ENCODE measurements at places on chromosomes 1 and 21.

DNA sequence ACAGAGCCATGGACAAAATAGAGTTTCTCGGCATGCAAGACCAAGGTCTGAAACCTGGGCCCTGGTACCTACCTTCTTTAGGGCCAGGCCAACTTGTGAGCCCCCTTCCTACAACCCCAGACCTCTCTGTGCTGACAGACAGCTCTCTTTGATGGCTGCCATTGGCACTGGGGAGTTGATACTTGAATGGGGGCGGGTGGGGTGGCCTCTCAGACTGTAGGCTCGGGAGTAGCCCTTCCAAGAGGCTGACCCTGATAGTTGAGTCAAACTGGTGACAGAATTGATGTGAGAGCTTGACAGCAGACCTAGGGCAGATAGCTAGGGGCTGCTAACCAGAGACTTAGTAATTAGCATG, 44.7 kb upstream of the PSEN2 start:
- no peak for DNase-seq

DNA sequence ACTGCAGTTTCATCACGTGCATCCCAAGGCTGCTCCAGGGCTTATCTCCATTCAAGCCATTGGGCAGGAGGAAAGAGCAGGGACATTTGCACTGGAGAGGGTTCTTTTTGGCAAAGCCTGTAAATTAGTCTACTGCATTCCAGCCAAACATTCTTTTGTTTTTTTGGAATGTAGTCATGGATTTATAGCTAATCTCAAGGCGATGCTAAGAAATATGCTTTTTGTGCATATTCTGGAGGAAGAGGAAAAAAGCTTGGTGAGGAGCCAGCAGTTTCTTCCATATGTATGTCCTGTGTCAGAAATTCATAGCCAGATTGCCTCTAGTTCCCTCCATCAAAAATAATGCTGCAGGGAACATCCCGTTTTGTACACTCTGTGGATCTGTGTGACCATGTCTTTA, 221.4 kb downstream of the BACH1 start:
- DNase-seq, result no peak

- DNase-seq, result peak; percentile 64
Observed at GRCh38 chr21:33374450-33375096, 28.6 kb upstream of the IFNGR2 start.

DNA sequence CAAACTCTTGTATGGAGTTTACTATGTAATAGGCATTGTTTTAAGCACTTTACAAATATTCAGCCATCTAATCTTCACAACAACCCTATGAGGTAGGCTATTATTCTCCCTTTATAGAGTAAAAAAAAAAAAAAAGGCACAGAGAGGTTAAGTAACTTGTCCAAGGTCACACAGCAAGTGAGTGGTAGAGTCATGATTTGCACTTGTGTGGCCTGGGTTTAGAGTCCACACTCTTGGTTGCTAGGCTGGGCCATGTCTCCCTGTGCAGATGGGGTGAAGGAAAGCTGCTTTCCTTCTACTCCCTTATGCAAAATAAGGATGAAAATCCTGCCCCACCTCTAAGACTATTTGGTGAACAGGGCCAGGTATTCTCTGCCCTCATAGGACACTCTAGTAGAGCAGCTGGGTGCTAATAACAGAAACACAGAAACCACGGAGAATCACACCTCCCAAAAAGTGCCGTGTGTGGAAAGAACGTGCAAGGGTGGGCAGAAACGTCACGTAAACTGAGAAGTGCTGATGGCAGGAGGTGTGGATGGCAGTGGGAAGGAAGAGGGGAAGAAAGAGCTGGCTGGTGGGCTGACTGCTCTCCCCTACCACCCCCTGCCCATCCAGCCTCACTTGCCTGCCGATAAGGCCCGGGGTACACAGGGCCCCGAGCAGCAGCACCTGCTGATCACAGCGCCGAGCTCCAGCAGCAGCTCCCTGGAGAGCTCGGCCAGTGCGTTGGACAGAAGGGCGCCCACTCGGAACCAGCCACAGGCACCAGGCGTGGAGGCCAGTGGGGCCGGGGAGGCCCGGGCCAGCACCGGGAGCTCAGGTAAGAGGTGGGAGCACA, 28.3 kb upstream of the VPS13D start:
- no peak for DNase-seq

GRCh38 chr21:35587841-35588380, 472.4 kb downstream of the SETD4 start:
- no peak for DNase-seq

- DNase-seq, result no peak
Observed at GRCh38 chr1:153696741-153697140, 18.3 kb downstream of the NPR1 start.

DNA sequence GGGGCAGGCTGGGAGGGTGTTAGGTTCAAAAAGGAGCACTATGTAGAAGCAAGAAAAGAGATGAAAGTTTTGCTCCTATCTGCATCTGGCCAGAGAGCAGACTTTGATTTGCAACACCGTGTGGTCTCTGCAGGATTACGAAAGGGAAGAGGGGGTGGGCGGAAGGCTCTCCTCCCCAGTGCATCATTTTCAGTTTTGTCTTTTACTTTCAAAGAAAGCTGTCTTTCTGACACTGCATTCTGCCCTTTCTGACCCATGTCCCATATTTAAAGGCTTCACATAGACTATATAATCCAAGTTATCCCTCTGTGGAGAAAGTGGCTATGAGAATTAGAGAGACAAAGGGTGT, 126.5 kb downstream of the RHOU start:
- DNase-seq, result peak; percentile 17

GRCh38 chr21:33393348-33393747, 9.9 kb upstream of the IFNGR2 start:
- no peak for DNase-seq

DNA sequence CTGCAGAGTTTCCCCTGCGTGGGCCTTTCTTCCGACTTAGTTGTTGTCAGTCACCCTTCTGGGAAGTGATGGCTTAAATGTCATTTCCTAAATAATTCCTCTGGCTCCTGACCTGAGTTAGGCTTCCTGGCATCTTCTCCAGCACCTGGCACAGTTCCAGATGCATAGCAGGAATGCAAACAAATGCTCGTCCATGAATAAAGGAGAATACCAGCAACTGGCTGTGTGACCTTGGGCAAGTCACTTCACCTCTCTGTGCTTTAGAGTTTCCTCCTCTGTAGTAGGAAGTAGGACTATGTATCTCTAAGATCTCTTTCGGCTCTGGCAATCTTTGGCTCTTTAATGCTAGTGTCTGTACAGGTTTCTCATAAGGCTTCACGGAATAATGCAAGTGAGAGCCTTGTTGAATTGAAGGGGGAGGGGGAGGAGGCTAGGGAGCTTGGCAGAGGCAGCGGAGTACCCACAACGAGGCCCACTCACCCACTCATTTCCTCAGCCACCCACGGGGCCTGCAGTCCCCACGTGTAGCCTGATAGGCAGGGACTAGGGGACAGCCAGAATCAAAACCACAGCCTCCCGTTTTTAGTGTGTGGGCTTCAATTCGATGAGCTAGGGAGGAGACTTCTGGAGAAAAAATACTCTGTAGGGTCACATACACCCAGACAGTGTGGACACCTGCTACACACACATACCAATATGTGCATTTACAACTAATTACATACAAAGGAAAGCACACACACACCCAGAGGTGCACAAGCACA, 48.1 kb downstream of the TENT5C start:
- DNase-seq, result no peak

GRCh38 chr1:206816390-206817287, 44.3 kb upstream of the IL10 start:
- DNase-seq, result no peak

- DNase-seq, result no peak
Observed at GRCh38 chr1:154736841-154737240, 128.9 kb upstream of the ADAR start.

- no peak for DNase-seq
Observed at GRCh38 chr1:179583771-179584320, 7.8 kb upstream of the TDRD5 start.

DNA sequence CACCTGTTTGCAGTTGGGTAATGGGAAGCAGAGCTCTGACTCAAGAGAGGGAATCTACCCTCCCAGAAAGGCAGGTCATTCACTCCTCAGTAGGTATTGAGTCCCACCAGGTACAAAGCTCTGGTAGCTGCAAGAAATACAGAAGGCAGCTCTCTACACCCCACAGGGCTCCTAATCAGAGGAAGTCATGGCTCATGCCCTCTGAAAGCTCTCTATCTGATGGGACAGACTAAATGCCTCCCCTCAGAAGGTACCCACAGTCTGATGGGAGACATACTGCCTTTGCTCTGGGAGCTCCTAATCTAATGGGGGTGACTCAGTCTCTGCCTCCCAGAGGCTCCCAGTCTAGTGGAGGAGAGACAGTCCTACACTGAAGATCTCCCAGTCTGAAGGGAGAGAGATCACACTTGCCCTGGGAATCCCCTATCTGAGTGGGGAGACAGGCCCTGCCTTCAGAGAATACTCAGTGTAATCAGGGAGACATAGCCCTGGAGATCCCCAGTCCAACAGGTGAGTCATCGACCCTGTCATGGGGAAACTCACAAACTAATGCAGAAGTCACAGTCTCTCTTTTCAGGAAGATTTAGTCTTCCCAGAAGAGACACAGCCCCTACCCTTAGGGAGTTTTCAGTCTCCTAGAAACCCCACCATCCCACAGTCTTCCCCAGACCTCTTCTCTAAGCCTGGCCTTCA, 23.7 kb downstream of the CAMK1G start:
- DNase-seq, result no peak

- no peak for DNase-seq
Observed at GRCh38 chr1:187763976-187764375, 935.2 kb downstream of the PLA2G4A start.

DNA sequence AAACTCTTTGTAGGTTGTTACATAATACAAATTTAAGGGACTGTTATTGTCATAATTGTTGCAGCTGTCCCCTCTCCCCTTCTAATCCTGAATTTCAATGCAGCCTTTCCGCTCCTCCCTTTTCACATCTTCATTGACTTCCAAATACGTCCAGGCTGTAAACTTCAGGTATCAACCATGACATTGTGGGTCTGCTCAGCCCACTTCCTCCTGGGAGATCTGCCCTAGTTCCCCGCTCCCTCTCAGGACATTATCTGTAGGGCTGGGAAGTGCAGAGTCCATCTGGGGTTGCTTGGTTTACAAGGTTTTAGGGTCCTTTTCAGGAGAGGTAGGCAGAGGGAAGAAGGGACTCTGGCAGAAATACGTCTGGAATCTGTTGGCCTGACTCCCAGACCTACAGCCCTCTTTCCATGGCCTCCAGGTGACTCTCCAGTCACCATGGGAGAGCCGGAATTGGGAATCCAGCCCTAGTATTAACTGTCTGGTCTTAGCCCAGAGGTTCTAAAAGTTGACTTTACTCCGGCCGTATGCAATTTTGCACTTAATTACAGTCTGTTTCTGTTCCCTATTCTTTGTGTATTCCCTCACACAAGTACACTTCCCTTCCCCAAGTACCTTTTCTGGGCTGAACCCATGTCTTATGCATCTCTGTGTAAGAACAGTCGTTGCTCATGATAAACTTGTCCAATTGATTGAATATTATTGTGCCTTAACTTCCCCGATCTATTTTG, 4.7 kb upstream of the DENND2D start:
- no peak for DNase-seq

- no peak for DNase-seq
Observed at GRCh38 chr1:248174521-248174920, at the start of gene OR2M2. TSS of gene OR2M2 (plus strand) at chr1:248174821. CDS start at chr1:248179986, 5,165 bp downstream.

DNA sequence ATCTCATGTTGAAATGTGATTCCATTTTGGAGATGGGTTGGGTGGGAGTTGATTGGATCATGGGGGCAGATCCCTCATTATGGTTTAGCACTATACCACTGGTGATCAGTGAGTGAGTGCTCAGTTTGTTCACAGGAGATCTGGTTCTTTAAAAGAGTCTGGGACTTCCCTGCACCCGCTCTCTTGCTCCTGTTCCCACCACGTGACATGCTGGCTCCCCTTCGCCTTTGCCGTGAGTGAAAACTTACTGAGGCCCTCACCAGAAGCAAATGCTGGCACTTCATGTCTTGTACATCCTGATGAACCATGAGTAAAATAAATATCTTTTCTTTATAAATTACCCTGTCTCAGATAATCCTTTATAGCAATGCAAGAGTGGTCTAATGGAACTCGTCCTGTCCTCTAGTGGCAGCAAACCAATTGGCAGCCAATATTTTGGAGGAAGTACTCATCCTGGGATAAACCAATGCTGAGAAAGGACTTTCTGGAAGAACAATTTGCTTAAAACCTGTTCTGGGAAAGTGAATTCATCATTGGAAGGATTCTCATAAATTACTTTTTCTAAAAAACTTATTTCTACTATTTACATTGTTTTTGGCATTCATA, 27.8 kb upstream of the CYP4A11 start:
- no peak for DNase-seq

DNA sequence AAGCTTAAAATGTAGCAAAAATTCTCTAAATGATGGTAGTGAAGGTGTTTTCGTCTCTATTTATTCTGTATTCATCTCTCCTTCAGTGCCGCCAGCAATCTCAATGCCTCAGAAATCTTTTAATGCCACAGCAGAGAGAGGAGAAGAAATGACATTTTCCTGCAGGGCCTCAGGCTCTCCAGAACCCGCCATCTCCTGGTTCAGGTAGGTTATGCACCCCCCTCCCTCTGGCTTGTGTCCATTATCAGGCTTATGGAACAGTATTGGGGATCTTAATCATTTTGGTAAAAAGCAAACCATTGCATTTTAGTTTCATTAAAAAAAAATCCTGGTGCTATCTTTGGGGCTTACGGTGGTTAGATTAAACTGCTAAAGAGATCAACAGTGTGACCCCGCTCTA, 326.1 kb downstream of the NCAM2 start:
- DNase-seq, result no peak

DNA sequence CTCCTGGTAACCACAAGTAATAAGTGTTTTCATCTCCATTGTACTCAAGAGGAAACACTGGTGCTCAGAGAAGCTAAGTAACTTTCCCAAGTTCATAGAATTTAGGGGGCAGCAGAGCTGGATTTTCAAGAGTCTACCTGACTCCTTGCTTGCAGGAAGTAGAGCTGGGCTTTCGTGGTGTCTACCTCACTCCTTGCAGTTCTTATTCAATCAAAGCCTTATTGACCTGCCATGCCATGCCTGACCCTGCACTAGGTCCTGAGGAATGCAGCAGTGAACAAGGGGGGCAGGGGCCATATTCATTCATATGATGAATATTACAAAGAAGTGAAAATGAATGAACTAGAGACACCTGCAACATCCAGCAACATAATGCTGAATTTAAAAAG, 93.3 kb downstream of the GLIS1 start:
- DNase-seq, result no peak

DNA sequence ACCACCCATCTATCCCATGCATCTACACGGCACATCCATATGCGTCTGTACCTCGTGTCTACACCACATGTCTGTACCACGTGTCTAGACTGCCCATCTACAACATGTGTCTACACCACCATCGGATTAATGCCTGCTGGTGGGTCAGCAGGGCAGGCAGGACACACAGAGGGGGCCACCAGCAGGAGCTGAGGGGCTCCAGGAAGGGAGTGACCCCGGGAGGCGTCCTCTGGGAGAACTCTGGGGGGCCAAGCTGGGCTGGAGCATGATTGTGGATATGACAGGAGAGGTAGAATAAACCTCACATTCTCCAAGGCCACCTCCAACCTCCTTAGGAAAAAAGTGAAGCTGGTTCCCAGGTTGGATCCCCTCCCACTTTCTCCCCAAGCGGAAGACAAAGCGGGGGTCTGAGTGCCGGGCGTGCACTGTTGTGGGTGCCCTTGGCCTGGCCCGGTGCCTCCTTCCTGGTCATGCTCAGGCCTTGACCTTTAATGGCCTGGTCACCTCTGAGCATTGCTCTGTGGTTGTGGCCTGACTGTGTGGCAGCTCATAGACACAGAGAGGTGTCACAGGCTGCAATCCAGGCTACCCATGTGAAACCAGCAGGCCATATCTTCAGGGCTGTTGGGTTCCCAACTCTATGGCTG, 881 bp upstream of the ACTRT2 start:
- DNase-seq, result no peak

GRCh38 chr1:109595531-109595930, 23.9 kb downstream of the GNAT2 start:
- DNase-seq, result no peak

- DNase-seq, result no peak
Observed at GRCh38 chr21:14716761-14717396, 170.8 kb upstream of the SAMSN1 start.
